NCI-H524 (cell line): ENCODE measurements at places on chromosomes 16 and 17.
A peak's percentile ranks its signal among the peaks of the same experiment; 100 is the strongest.

- DNase-seq = no peak
These were observed 3.0 kb downstream of the PAQR4 start for GRCh38 chr16:2971985-2972784.

DNA sequence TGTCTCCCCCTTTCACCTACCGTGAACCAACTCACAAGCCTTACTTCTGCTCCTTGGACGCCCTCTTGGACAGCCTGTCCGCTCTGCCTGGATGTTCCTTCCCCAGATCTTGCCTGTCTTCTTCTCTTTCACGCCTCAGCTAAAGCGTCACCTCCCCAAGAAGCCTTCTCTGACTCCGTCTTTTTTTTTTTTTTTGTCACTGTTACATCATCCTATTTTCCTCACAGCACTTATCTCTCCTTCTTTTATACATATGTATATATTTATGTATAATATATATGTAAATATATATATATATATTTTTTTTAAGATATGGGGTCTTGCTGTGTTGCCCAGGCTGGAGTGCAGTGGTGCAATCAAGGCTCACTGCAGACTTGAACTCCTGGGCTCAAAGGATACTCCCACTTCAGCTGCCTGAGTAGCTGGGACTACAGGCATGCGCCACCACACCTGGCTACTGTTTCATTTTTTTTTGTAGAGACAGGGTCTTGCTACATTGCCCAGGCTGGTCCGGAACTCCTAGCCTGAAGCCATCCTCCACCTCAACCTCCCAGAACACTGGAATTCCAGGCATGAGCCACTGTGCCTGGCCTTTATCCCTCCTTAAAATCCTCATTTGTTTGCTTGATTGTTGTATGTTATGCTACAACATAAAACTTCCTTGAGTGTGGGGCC lies 16.5 kb upstream of the AKTIP start:
- DNase-seq = no peak

- DNase-seq = peak; percentile 51
These were observed 9.7 kb upstream of the HOXB2 start for GRCh38 chr17:48554412-48555257.

GRCh38 chr16:82628711-82629110 lies 1.9 kb downstream of the CDH13 start:
- no peak for DNase-seq

DNA sequence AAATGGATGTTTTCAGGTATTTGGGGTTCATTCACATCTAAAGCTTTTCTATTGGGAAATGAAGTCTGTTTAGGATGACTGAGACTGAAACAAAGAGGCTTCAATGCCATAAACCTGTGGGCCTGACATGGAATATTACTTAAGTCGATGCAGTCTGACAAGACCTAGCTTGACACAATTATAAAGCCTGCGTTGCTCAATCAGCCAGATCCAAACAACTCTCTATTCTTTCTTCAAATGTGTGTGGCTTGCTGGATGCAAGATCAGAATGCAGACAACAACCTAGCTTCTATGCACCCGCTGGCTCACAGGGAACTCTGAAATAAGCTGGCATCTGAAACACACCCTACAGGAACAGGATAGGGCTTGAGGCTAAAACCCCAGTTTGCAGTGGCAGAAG lies 40.0 kb downstream of the RFFL start:
- no peak for DNase-seq

GRCh38 chr16:4948903-4949766 lies 9.0 kb upstream of the SEC14L5 start:
- DNase-seq = no peak

GRCh38 chr17:79280866-79281572 lies 206.4 kb downstream of the ENGASE start:
- DNase-seq = no peak

GRCh38 chr17:68835071-68835470 lies 120.1 kb downstream of the ABCA8 start:
- DNase-seq = no peak
